ENCODE measurements at places on chromosomes 13 and 19.

DNA sequence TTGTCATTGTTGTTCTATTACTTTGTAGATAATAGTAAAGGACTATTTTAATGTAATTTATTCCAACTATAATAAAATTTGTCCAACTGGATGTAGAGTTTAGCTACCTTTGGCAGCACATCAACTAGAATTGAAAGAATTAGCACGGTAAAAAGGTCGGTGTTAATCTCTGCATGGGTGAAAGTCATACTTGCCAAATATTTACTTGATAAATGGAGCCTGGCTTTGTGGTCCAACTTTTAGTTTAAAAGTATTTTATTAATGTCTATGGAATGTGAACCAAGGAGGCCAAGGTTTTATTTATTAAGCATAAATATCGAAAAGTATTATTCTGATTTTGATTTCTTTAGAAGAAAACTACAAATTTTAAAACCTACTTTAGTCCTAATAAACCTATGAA is 1389.0 kb downstream of the PCDH9 start:
- DNase-seq = no peak

GRCh38 chr13:113406321-113407102 is 42.6 kb upstream of the GRTP1 start:
- no peak for DNase-seq

DNA sequence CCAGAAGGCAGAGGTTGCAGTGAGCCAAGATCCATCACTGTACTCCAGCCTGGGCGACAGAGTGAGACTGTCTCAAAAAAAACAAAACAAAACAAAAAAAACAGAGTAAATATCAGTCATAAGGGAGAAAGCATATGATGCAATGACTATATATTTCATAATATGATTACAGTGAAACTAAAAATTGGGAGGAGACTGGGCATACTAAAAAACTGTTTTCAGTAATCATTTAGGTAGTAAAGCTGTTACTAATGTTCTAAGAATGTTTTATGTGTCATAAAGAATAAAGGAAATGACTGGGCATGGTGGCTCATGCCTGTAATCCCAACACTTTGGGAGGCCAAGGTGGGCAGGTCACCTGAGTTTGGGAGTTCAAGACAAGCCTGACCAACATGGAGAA is 15.9 kb downstream of the ZNF573 start:
- DNase-seq = no peak

- no peak for DNase-seq
These were observed 152.4 kb downstream of the TEX29 start for GRCh38 chr13:111472559-111473460.

- DNase-seq = no peak
These were observed 59.0 kb downstream of the DGKH start for GRCh38 chr13:42107421-42107820.

- no peak for DNase-seq
These were observed 22.9 kb downstream of the PPP5C start for GRCh38 chr19:46369817-46370216.

DNA sequence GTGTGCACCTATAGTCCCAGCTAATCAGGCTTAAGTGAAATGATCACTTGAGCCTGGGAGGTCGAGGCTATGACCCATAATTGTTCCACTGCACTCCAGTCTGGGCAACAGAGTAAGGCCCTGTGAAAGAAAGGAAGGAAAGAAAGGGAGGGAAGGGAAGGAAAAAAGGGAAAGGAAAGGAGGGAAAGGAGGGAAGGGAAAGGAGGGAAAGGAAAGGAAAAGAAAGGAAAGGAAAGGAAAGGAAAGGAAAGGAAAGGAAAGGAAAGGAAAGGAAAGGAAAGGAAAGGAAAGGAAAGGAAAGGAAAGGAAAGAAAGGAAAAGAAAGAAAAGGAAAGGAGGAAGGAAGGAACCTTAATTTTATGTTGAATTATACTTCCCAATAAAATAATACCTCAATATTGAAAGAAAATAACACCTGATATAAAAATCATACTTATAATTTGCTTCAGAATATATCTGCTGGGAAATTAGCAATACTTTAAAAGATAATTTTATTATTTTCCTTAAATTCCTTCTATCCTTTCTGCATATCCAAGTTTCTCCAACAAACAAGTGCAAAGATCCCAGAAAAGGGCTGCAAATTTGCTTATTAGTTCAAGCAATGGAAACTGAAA is 177.3 kb downstream of the KLF12 start:
- no peak for DNase-seq

DNA sequence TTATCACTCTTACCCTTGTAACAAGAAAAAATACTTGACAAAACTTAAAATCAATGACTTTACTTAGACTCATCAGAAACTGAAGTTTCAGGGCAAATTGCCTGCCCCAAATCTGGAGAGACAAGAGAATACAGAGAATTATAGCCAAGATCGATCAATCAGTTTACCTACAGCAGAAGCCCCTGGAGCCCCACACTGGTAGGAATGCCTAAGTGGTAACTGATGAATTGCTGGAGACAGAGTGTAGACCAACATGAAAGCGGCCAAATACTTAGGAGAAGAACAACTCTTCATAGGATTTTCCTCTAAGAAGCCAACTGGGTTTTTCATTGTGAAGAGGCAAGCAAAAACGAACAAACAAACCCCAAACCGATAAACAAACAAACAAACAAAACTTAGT is 1430.0 kb downstream of the EFNB2 start:
- no peak for DNase-seq

DNA sequence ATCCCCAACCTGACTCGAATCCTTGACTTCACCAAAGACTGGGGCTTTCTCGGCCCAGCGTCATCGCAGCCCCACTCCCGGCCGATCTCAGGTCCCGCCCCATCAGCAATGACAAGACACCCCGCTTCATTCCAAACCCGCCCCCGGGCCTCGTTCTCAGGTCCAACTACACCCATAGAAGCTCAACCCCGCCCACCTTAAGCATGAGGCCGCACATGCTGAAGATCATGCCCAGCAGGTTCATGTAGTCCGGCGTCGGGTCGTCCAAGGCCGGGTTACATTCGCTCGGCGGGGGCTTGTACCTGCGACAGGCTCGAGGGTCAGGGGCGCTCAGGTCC is 2.3 kb downstream of the WDR83 start:
- no peak for DNase-seq

- DNase-seq = no peak
These were observed 24.0 kb upstream of the EIF3G start for GRCh38 chr19:10143681-10144080.

DNA sequence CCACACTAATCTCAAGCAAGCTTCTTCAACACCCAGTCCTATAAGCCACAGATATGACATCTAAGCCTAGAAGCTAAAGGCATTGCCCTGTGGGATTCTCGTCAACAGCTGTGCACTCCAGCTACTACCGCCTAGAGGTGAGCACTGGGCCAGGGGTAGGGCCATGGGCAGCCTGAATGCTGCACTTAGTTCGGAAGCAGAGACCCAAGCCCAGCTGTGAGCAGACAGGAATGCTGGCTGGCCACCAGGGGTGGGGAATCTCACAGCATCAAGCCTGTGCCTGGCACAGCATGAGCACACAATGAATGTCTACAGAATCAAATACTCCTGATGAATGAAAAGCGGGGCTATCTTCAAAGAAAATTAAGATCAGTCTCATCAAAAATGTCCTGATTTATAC is 167.5 kb upstream of the UBL3 start:
- no peak for DNase-seq

- DNase-seq = no peak
These were observed 37.1 kb downstream of the LACC1 start for GRCh38 chr13:43916828-43917227.

DNA sequence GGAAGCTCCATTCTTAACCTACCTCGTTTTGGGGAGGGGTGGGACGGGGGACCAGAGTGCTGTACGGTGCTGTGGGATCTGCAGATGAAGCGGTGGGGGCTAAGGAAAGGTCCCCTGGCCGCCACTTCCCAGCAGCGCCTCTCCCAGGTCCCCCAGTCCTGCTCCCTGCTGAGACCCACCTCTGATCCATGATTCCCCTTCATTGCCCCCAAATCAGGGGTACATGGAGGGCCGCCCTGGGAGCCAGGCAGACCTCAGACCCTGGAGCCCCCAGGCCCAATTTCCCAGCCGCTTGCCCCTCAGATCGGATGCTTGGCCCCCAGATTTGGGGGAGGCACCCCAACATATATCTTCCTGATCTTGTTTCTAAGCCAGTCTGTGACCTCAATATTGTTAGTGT is 3.8 kb upstream of the FAM98C start:
- DNase-seq = no peak

DNA sequence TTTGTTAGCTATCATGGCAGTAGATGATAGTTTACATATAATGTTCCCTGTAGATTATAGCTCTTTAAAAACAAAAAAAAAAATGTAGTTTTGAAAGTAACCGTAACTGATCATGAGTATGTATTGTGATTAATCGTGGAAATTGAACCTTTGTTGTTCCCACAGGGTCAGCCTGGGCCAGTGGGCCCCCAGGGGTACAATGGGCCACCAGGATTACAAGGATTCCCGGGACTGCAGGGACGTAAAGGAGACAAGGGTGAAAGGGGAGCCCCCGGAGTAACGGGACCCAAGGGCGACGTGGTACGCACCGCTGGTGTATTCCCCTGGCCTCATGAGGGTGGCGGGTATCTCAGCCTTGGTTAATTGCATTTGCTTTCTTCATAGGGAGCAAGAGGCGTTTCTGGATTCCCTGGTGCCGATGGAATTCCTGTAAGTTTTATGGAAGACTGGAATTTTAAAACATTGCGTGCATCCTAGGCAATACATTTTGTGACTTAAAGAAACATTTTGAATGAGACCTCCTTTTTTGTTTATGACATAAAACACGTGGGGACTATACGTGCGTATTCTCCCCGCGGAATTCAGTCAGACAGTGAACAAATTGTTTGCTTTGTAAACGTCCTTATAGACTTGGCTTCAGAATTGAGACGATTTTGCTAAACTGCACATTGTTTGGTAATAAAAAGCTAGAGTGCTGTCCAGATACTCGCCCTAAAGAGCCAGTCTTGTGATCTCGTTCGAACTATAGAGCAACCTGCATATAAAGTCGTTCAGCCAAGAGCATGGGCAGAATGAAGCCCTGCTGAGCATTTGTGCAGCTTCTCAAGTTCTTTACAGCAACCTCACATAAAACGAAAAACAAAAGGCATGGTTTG is 117.7 kb downstream of the COL4A2 start:
- DNase-seq = no peak

DNA sequence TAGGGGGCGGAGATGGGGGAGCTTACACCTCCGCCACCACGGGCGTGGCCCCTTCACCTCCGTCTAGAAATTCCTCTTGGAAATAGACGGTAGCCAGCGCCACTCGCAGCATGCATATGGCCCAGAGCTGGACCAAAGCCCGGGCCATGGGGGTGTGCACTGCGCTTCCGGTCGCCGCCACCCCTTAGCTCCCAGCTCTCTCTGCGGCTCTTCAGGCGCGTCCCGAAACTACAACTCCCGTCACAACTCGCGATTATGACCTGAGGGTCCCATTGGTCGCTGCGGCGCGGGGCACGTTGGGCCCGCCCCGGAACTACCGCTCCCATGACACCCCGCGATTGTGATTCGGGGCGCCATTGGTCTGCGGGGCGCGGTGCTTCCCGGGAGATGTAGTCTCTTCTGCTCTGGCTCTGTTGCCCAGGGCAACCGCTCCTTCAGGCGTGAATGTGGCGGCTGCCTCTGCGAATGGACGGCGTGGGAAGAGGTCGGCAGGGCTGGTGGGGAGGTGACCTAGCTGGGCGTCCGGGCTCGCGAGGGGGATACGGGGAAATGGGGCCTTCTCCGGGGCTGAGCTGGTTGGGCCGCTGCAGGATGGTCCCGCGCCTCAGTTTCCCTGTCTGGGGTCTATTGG is at the start of the genes C19orf44 and CALR3:
TSS of gene C19orf44 (plus strand) at position 413 of the 631 bp plus-strand sequence. CDS start 4,399 bp downstream, outside the sequence.
TSS of gene CALR3 (minus strand) at position 186 of the 631 bp plus-strand sequence. CDS start at position 148, 38 bp downstream.
- peak; percentile 91 for DNase-seq

DNA sequence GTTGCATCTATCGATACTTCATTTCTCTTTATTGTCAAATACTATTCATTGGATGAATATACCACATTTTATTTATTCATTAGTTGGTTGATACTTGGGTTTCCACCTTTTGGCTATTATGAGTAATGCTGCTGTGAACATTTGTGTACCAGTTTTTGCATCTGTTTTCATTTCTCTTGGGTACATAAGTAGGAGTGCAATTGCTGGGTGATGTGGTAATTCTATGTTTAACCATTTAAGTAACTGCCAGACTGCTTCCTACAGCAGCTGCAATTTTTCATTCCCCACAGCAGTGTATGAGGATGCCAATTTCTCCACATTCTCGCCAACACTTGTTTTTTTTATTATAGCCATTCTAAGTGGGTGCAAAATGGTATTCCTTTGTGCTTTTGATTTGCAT is 2.6 kb downstream of the KCNJ14 start:
- DNase-seq = no peak

DNA sequence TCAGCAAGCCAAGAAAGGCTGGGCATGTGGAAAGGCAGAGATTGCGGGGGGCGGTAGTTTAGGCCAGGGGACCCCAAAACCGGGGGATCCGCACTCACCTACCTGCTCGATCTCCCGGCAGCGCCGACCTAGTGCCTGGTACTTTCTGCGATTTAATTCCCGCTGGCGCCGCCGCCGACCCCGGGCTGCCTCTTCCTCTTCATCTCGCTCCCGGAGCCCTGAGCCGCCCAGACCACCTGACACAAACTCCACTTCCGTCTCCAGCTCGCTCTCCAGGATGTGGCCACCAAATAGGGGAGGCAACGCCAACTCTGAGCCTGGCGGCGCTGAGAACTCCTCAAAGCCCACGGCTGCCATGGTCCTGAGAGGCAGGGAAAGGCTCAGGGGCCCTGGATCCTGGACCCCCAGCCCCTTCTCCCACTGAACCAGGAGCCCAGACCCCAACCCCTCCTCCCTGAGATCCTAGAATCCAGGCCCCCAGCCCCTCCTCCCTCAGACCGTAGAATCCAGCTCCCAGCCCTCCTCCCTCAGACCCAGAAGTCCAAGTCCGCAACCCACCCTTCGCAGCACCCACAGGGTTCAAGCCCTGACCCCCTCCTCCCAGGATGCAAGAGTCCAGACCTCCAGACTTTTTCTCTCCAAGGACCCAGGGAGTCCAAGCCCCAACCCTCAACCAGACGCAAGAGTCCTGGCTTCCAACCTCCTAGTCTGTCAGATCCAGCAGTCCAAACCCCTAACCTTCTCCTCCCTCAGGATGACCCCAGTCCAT is 933 bp downstream of the TFPT start:
- no peak for DNase-seq

DNA sequence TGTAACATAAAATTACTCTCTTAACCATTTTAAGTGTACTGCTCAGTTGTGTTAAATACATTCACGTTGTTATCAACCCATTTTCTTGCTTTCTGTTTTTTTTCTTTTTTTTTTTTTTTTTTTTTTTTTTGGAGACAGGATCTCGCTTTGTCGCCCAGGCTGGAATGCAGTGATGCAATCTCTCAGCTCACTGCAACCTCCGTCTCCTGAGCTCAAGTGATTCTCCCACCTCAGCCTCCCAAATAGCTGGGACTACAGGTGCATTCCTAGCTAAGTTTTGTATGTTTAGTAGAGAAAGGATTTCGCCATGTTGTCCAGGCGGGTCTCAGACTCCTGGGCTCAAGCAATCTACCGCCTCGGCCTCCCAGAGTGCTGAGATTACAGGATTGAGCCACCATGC is 42.5 kb upstream of the C13orf42 start:
- DNase-seq = no peak

DNA sequence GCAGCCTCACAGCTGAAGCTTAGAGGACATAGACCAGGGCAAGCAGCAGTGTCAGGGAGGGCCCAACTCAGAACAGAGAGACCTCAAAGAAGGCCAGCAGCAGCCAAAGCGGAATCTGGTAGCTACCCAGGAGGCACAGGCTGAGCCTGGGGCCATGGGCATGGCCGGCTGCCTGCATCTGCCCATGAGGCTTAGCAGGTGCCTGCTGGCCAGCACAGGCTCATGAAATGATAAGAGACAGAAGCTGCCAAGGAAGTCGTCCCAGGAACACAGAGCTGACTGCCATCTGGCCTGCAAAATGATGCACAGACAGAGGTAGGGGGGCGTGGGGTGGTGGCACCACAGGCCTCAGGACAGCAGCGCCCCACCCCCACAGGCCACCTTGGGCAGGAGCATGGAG is 29.2 kb downstream of the TUBA3C start:
- DNase-seq = no peak

Measured in NCI-H2029 treated with DMSO at 0.1 percent for 48 hours (cell line).